Hepatocyte (in vitro differentiated cells): ENCODE measurements at places on chromosomes 11 and 22. TPM values are rescaled to one million over a fixed set of nuclear protein-coding genes. Genes with fewer than 3 reads are reported as not detected.

Gene TENM4
- 10.8 and 18.4 TPM in 2 replicates for total RNA-seq

DNA sequence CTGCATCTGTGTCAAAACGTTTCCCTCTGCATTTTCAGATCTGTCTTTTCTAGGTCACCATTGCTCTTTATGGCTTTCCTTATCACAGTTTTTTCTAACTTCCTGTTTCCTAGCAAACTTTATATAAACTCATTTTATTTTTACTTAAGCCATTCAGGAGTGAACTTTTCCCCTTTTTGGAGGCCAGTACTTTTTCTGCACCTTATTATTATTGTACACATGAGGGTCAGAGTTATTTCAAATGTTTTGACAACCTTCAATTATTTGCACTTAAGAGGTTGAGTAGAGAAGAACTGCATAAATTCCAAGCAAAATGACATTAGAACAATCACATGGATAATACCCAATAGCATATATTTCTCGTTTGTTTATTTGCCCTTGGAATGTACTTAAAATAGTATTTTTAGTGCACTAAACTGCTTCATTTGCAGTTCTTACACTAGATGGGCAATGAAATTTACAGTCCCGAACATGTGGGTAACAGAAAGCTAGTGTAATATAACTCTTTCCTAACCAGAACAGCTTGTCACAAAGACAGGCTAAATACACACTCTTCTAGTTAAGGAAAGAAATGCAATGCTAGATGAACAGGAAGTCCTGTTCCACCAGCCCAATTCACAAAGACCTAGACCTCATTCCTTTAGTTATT is 79.5 kb downstream of the UBASH3B start:
- DNase-seq = no peak
- no peaks in the 10 kb centered on the region for H3K36me3 ChIP-seq
- no peak overlapping the region for H3K27ac ChIP-seq
- H3K4me1 ChIP-seq = peaks cover 19% of the 10 kb centered on the region
- H3K4me3 ChIP-seq = no peak overlapping the region
- no peaks in the 10 kb centered on the region for H3K27me3 ChIP-seq

- H3K27ac ChIP-seq = peak overlapping the region; percentile 84
- no peaks in the 10 kb centered on the region for H3K36me3 ChIP-seq
- no peaks in the 10 kb centered on the region for H3K27me3 ChIP-seq
- H3K4me3 ChIP-seq = no peak overlapping the region
- peaks cover 24% of the 10 kb centered on the region for H3K4me1 ChIP-seq
- DNase-seq = no peak
Observed at GRCh38 chr22:31585161-31585859, 76.7 kb downstream of the PISD start.

Gene C11orf16
- total RNA-seq = 0.08 TPM in 1 of 2 replicates, not detected in the other

DNA sequence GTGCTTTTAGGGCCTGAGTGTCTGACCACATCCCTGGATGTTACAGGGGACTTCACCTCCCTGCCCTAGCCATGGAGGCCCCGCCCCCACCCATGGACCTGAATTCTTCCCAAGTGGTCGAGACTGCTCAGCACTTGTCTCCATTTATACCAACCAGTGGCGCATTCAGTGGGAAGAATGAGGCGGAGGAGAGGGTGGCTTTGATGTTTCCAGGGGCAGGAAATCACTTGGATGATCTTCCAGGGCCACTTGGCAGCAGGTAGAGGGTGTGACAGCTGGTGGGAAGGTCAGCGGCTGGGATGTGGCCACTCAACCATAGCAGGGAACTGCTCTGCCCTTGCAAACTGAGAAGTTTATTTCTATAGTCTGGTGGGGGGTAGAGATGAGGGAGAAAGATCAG is 155.1 kb upstream of the BLID start:
- H3K27ac ChIP-seq = no peak overlapping the region
- H3K4me3 ChIP-seq = no peak overlapping the region
- no peak for DNase-seq
- H3K36me3 ChIP-seq = no peaks in the 10 kb centered on the region
